ENCODE measurements at places on chromosomes 16 and 17. TPM values are rescaled to one million over a fixed set of nuclear protein-coding genes. Genes with fewer than 3 reads are reported as not detected.
A peak's percentile ranks its signal among the peaks of the same experiment; 100 is the strongest.

GRCh38 chr16:12517310-12517694, 286.4 kb downstream of the CPPED1 start:
- H3K27me3 ChIP-seq = no peaks in the 10 kb centered on the region
- no peak for DNase-seq
- H3K4me1 ChIP-seq = no peaks in the 10 kb centered on the region
- no peaks in the 10 kb centered on the region for H3K36me3 ChIP-seq
- no peak overlapping the region for H3K4me3 ChIP-seq

GRCh38 chr17:80949451-80950421, 41.9 kb upstream of the CHMP6 start:
- H3K36me3 ChIP-seq = peaks cover 32% of the 10 kb centered on the region
- no peak overlapping the region for H3K27ac ChIP-seq

DNA sequence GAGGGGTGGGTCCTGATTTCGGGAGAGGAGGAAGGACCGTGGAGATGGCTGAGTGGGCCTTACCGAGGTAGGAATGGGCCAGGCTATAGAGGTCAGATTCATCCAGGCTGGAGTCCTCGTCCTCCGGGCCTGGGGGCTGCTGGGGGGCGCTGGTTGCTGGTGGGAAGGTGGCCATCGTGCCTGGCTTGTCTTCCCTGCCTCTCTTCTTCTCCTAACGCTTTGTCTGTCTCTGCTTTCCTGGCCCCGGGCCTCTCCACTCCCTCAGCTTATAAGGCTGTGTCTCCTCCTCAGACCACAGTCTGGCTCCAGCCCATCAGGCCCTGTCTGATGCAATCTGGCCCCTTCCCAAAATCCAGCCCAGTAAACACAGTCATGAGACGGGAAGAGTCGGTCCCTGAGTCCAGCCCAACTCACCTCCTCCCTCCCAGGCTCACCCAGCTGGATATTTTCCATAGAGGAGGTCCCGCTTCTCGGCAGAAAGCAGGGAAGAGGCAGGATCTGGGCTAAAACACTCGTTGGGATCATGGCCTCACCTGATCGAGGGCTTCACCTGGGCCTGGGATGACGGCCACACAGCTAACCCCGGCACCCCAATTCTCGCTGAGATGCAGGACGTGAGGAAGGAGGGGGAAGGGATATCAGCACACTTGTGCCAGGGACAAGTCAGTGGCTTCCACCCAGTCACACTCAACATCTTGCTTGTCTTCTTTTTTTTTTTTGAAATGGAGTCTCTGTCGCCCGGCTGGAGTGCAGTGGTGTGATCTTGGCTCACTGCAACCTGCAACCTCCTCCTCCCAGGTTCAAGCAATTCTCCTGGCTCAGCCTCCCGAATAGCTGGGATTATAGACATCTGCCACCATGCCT, at the start of gene NUPR1:
Gene NUPR1, minus strand, starts transcription at position 242 of the 864 bp plus-strand sequence. Its CDS starts 67 bp downstream, at position 175.
- peaks cover 9% of the 10 kb centered on the region for H3K4me1 ChIP-seq
- peak within 1 kb of the TSS; percentile 49 for H3K4me3 ChIP-seq
- peak within 1 kb of the TSS; percentile 95 for H3K27ac ChIP-seq
- peak; percentile 97 for DNase-seq
- no peaks in the 10 kb centered on the region for H3K27me3 ChIP-seq

- H3K36me3 ChIP-seq = no peaks in the 10 kb centered on the region
- no peaks in the 10 kb centered on the region for H3K27me3 ChIP-seq
- peak overlapping the region; percentile 18 for H3K4me3 ChIP-seq
- peak; percentile 89 for DNase-seq
- H3K27ac ChIP-seq = peak overlapping the region; percentile 78
These were observed 48.7 kb upstream of the WSB1 start for GRCh38 chr17:27245230-27245696.

DNA sequence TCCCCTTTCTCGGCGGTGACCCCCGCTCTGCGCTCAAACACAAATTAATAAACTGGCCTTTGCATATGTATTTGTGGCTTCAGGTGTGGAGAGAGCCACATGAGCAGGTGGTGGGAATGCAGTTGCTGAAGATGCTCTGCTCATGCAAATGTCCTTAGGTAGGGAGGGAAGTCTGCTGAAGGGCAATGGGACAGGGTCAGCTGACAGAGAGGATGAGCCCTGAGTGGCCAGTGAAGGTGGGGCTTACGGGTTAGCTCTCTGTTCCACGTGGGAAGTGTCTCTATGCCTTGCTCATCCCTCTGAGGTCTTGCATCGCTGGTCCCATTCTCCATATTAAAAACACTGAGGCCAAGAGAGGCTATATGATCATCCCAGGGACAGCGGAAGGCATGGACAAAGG, 74.2 kb upstream of the CCL1 start:
- H3K4me3 ChIP-seq = no peak overlapping the region
- no peak for DNase-seq

DNA sequence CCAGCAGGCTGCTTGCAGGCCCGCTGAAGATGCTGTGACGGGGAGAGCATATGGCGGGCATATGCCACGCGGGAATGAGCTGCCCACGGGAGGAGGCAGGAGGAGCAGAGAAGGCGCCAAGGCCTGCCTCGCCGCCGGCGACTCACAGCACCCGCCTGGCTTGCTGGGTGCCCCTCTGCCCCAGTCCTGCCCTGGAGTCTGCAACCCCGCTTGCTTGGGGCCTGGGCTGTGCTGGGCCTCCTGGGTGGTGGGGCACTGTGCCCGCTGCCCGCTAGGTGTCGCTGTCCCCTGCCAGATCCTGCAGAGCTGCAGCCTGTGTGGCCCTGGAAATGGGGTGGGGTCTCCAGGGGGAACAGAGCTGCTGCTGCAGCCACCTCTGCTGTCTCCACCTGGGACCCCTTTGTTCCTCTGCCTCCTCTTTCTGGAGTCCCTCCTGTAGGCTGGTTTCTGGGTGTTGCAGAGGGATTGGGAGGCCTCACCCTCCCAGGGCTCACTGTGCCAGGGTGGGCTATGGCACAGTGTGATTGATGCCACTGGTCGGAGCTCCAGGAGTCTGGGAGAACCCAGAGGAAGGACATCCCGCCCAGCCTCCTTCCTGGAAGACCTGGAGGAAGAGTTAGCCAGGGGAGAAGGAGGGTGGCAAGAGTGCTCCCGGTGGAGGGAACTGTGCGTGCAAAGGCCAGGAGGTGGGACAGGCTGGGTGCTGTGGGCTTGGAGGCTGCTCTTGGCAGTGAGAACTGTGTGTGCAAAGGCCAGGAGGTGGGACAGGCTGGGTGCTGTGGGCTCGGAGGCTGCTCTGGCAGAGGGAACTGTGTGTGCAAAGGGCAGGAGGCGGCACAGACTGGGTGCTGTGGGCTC, 141.0 kb upstream of the CIBAR2 start:
- no peaks in the 10 kb centered on the region for H3K36me3 ChIP-seq
- DNase-seq = peak; percentile 29
- H3K4me3 ChIP-seq = no peak overlapping the region
- H3K4me1 ChIP-seq = peaks cover 4% of the 10 kb centered on the region
- H3K27me3 ChIP-seq = no peaks in the 10 kb centered on the region

DNA sequence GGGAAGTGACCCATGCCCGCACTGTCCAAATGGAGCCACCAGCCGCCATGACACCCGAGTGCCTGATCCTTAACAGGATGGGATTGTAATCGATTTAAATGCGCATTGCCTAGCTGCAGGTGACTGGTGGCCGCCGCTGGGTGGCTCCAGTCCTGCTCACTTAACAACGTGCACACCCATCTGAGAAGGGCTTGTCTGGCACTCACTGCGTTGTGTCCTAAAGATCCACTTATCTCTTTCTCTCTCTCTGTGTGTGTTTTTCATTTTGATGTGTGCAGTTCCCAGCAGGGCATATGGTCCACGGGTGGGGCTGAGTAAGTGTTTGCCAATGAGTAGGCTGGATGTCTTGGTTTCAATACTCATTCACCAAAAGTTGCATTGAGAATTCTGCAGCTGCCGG, 80.6 kb downstream of the IRF8 start:
- H3K4me1 ChIP-seq = no peaks in the 10 kb centered on the region
- H3K27ac ChIP-seq = no peak overlapping the region
- no peak for DNase-seq
- H3K36me3 ChIP-seq = no peaks in the 10 kb centered on the region
- peaks cover 83% of the 10 kb centered on the region for H3K27me3 ChIP-seq

DNA sequence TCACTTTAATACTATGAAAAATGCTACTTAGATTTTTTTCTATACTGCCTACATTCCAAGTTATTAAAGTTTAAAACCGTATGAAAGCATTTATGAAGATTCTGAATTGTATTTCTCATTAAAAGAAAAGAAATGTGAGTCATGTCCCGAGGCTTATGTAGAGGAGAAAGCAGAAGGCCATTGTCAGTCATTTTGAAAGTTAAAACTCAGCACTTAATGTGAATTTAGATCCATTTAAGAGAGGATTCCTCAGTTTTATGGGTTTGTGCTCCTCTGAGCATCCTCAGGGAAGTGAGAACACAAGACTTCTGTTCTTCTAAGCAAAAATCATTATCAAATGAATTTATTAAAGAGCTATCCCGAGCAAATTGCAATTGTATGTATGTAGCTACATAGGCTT, 11.8 kb downstream of the C17orf75 start:
- no peak overlapping the region for H3K27ac ChIP-seq
- H3K4me3 ChIP-seq = no peak overlapping the region
- no peaks in the 10 kb centered on the region for H3K27me3 ChIP-seq
- peaks cover 6% of the 10 kb centered on the region for H3K36me3 ChIP-seq

GRCh38 chr16:15689290-15689689, 39.2 kb downstream of the NDE1 start:
- H3K27ac ChIP-seq = no peak overlapping the region
- no peak overlapping the region for H3K4me3 ChIP-seq
- peaks cover 48% of the 10 kb centered on the region for H3K36me3 ChIP-seq
- H3K4me1 ChIP-seq = no peaks in the 10 kb centered on the region
- H3K27me3 ChIP-seq = no peaks in the 10 kb centered on the region

- peak overlapping the region; percentile 98 for H3K27ac ChIP-seq
- no peaks in the 10 kb centered on the region for H3K27me3 ChIP-seq
- no peak overlapping the region for H3K4me3 ChIP-seq
- DNase-seq = peak; percentile 100
- peaks cover 4% of the 10 kb centered on the region for H3K4me1 ChIP-seq
These were observed 83.5 kb upstream of the TNRC6A start for GRCh38 chr16:24645739-24646645.

- no peaks in the 10 kb centered on the region for H3K27me3 ChIP-seq
- no peaks in the 10 kb centered on the region for H3K36me3 ChIP-seq
- H3K27ac ChIP-seq = no peak overlapping the region
- peaks cover 28% of the 10 kb centered on the region for H3K4me1 ChIP-seq
These were observed 62.3 kb downstream of the CYTH1 start for GRCh38 chr17:78719630-78720298.

GRCh38 chr16:87297918-87298631, 19.1 kb downstream of the C16orf95 start:
- peak; percentile 10 for DNase-seq
- H3K27ac ChIP-seq = no peak overlapping the region
- H3K4me3 ChIP-seq = no peak overlapping the region
- H3K4me1 ChIP-seq = no peaks in the 10 kb centered on the region
- no peaks in the 10 kb centered on the region for H3K36me3 ChIP-seq

- no peak overlapping the region for H3K4me3 ChIP-seq
- no peak for DNase-seq
- no peaks in the 10 kb centered on the region for H3K27me3 ChIP-seq
- H3K27ac ChIP-seq = no peak overlapping the region
- H3K4me1 ChIP-seq = peaks cover 7% of the 10 kb centered on the region
These were observed 182.3 kb downstream of the PHKB start for GRCh38 chr16:47643323-47644000.

DNA sequence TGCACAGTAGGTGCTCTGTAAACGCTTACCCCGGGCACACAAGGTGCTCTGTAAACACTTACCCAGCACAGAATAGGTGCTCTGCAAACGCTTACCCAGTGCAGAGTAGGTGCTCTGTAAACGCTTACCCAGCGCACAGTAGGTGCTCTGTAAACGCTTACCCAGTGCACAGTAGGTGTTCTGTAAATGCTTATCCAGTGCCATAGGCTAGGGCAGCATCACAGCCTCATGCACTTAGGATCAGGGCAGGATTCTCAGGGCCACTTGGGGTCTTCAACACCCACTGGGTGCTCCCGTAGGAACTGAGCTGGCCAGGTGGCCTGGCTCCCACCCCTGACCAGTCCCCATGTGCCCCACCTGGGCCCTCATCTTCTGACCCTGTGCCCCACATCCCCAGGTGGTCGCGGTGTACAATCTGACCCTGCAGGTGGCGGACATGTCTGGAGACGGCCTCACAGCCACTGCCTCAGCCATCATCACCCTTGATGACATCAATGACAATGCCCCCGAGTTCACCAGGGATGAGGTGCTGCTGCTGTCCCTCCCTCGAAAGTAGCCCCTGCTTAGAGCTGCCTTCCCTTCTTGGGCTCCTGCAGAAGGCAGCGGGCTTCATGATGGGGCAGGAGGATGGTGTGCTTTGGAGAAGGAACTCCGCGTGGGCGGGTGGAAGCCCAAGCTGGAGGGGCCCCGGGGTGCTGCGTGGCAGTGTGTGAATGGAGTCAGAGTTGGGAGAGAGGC, 13.1 kb downstream of the SLC22A31 start:
- DNase-seq = no peak
- no peak overlapping the region for H3K27ac ChIP-seq
- H3K36me3 ChIP-seq = no peaks in the 10 kb centered on the region
- no peak overlapping the region for H3K4me3 ChIP-seq

- H3K4me1 ChIP-seq = no peaks in the 10 kb centered on the region
- DNase-seq = no peak
- no peaks in the 10 kb centered on the region for H3K36me3 ChIP-seq
These were observed 146.6 kb downstream of the IRX5 start for GRCh38 chr16:55077266-55077665.

DNA sequence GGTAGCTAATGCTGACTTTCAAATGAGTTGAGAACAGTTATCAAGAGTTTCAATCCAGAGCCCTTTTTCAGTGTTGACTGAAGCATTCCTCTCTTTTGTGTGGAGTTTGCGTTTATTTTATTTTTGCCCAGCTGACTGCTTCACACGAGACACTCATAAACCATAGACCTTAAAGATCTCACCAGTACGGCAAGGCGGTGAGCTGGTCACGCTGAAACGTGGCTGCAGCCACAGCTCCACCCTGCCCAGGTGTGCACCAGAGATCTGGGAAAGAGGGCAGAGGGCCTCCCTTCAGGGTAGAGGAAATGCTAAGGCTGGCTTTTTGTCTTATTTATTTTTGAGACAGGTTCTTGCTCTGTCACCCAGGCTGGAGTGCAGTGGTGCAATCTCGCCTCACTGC, 112.2 kb downstream of the AATF start:
- no peak overlapping the region for H3K27ac ChIP-seq
- peaks cover 7% of the 10 kb centered on the region for H3K36me3 ChIP-seq
- no peak overlapping the region for H3K4me3 ChIP-seq
- H3K4me1 ChIP-seq = peaks cover 3% of the 10 kb centered on the region

BAHCC1 gene
- 0.83 TPM for total RNA-seq

ABCC11 gene
- total RNA-seq = under 0.01 TPM

EFCAB5 gene
- not detected for total RNA-seq

NKD1 gene
- total RNA-seq = not detected

PPL gene
- 0.36 TPM for total RNA-seq

TPSG1 gene
- not detected for total RNA-seq

SEZ6L2 gene
- total RNA-seq = 0.72 TPM

TEX19 gene
- total RNA-seq = under 0.01 TPM

RAMP2 gene
- total RNA-seq = 0.28 TPM

TP53TG3 gene
- total RNA-seq = not detected

CCDC102A gene
- total RNA-seq = 5.4 TPM

SCGB1C2 gene
- total RNA-seq = not detected

TBC1D26 gene
- total RNA-seq = not detected

DNAAF8 gene
- 0.54 TPM for total RNA-seq

ANKRD40 gene
- 35.8 TPM for total RNA-seq

ADAM11 gene
- total RNA-seq = 0.28 TPM

ACE gene
- total RNA-seq = 1.4 TPM

NECAB2 gene
- not detected for total RNA-seq

All from IMR-90 (cell line).